Tracheal epithelial cell (primary cell): ENCODE measurements at places on chromosomes 7 and 10. TPM values are rescaled to one million over a fixed set of nuclear protein-coding genes. Genes with fewer than 3 reads are reported as not detected.

HECTD2 gene
- 1.7 and 2.4 TPM in 2 replicates for total RNA-seq

GDF2 gene
- not detected in 2 replicates for total RNA-seq

OLAH gene
- total RNA-seq: 5.5 and 15.8 TPM in 2 replicates

TACC2 gene
- 7.0 and 14.7 TPM in 2 replicates for total RNA-seq

SFTPD gene
- under 0.01 and 1.3 TPM in 2 replicates for total RNA-seq

OR2A1 gene
- not detected in 2 replicates for total RNA-seq

TMEM243 gene
- total RNA-seq: 28.6 and 35.4 TPM in 2 replicates

MPLKIP gene
- total RNA-seq: 17.1 and 21.4 TPM in 2 replicates

SEMA4G gene
- 0.21 and 0.96 TPM in 2 replicates for total RNA-seq

DNAJC9 gene
- 21.7 and 30.4 TPM in 2 replicates for total RNA-seq

ZKSCAN5 gene
- total RNA-seq: 7.0 and 7.9 TPM in 2 replicates

TDRD1 gene
- total RNA-seq: 1.4 and 1.9 TPM in 2 replicates

ANTXRL gene
- total RNA-seq: not detected in 2 replicates

GOT1 gene
- total RNA-seq: 60.3 and 80.2 TPM in 2 replicates

LBX1 gene
- not detected in 2 replicates for total RNA-seq

HTR7 gene
- 11.1 and 32.0 TPM in 2 replicates for total RNA-seq

INHBA gene
- total RNA-seq: 4.9 and 21.9 TPM in 2 replicates

FAM221A gene
- total RNA-seq: 1.2 and 1.9 TPM in 2 replicates

KIAA1217 gene
- 6.3 and 7.7 TPM in 2 replicates for total RNA-seq

HACD1 gene
- total RNA-seq: 27.7 and 33.0 TPM in 2 replicates

AKR1B15 gene
- total RNA-seq: 0.24 TPM in 1 of 2 replicates, not detected in the other

GARS1 gene
- 273 and 301 TPM in 2 replicates for total RNA-seq

EPO gene
- total RNA-seq: not detected in 2 replicates

LIPN gene
- not detected in 2 replicates for total RNA-seq

ADAM22 gene
- total RNA-seq: under 0.01 TPM in 1 of 2 replicates, not detected in the other

MRC1 gene
- total RNA-seq: 0.21 and 0.24 TPM in 2 replicates

LRMDA gene
- 3.0 and 3.1 TPM in 2 replicates for total RNA-seq

SPOCK2 gene
- total RNA-seq: 14.2 TPM in 1 of 2 replicates, not detected in the other

TMEM225B gene
- 0.64 and 2.2 TPM in 2 replicates for total RNA-seq

DPP6 gene
- not detected in 2 replicates for total RNA-seq

TWIST1 gene
- total RNA-seq: 7.7 and 16.4 TPM in 2 replicates

TMEM209 gene
- 5.1 and 9.4 TPM in 2 replicates for total RNA-seq

FAM24A gene
- total RNA-seq: not detected in 2 replicates

VWA2 gene
- total RNA-seq: 1.4 and 6.8 TPM in 2 replicates

WDR86 gene
- total RNA-seq: 0.24 and 1.3 TPM in 2 replicates

DPYSL4 gene
- 0.21 and 1.2 TPM in 2 replicates for total RNA-seq

PIP gene
- not detected in 2 replicates for total RNA-seq

CUZD1 gene
- total RNA-seq: 0.48 and 0.64 TPM in 2 replicates

CALN1 gene
- total RNA-seq: under 0.01 TPM in 1 of 2 replicates, not detected in the other

NUTM2A gene
- total RNA-seq: 0.24 and 1.9 TPM in 2 replicates

AGAP5 gene
- 0.96 and 2.3 TPM in 2 replicates for total RNA-seq

WEE2 gene
- not detected in 2 replicates for total RNA-seq

TRIM8 gene
- total RNA-seq: 37.6 and 46.7 TPM in 2 replicates

PNLIPRP1 gene
- not detected in 2 replicates for total RNA-seq

VPS37D gene
- 2.6 and 7.2 TPM in 2 replicates for total RNA-seq

BTBD16 gene
- total RNA-seq: not detected in 2 replicates

SPACDR gene
- 0.48 and 0.85 TPM in 2 replicates for total RNA-seq

TMEM273 gene
- 0.48 TPM in 1 of 2 replicates, not detected in the other for total RNA-seq

HPSE2 gene
- total RNA-seq: not detected in 2 replicates

TMEM120A gene
- total RNA-seq: 14.5 and 27.3 TPM in 2 replicates

ANKRD61 gene
- 0.21 and 0.48 TPM in 2 replicates for total RNA-seq

IGFBP3 gene
- 9.2 and 133 TPM in 2 replicates for total RNA-seq
